Urothelium cell line (cell line): ENCODE measurements at places on chromosomes 7 and 10.
A peak's percentile ranks its signal among the peaks of the same experiment; 100 is the strongest.

- DNase-seq: no peak
Observed at GRCh38 chr10:77834540-77834939, 92.0 kb downstream of the DLG5 start.

- no peak for DNase-seq
Observed at GRCh38 chr7:36182854-36183604, 30.0 kb downstream of the EEPD1 start.

DNA sequence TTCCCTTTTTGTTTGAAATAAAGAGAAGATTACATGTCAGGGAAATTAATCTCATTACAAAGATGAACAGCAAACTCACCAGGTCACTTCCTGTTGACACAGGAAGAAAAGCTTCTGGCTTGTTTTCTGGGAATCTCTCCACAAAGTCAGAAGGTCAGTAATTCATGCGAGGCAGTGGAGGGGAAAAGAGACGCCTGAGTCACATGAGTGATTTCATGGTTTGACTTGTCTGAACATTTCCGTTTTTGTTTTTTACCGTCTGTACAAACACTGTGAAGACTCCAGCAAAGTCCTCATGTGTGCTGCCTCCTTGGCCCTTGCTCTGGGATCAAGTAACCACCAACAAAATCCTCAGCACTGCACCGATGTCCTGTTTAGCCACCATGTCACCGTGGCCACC lies 2.5 kb upstream of the HABP2 start:
- DNase-seq: no peak

- peak; percentile 25 for DNase-seq
Observed at GRCh38 chr7:19442016-19442785, 266.6 kb downstream of the POLR1F start.

DNA sequence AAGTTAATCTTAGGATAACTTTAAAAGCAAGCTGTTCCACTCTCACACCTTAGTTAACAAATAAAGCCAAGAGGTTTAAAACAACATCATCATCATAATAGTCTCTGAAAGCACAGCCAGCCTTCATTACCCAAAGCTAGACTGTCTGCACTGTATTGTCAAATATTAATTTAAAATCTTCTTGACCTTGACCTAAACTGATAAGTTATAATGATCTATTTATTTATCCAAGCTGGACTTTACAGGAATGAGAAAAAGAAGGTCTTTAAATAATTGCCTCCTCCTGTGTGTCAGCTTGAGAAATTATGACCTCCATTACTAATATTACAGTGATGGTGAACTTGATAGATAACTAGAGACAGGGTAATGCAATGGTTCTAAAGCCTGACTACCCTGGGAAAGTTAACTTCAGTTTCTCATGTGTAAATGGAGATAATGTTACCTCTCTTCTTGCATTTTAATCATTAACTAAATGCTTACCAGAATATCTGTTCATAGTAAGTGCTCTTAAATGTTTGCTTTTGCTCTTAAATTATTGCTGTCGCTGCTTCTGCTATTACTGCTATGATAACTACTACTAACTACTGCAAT lies 111.0 kb downstream of the KAT6B start:
- DNase-seq: no peak

DNA sequence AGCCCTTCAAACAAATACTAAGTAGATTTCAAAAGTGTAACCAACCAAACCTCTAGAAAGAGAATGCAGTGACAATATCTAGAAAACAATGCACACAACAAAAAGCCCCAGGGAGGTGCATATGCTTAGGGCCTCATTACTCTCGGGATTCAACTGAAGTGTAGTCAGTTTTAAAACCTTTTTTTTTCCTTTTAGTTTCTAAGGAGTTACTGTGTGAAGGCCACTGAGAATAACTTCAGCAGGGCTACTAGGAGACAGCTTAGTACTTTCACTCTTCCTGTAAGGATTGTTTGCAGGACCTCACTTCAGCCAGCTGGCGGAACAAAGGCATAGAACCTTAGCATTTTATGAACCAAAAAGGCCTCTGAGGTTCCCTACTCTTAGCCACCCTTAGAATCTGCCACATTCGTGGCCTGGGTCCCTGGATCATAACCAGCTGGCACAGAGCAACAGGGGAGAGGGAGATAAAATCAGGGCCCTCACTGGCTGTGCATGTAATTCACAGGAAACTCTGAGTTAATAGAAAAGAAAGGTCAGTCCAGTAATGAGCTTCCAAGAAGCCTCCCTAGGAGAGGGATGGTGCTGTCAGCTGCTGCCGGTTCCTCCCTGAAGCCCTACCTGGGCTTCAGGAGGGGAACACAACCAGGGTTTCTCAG lies 3.6 kb downstream of the VOPP1 start:
- DNase-seq: no peak

GRCh38 chr7:5478568-5479430 lies 55.2 kb upstream of the TNRC18 start:
- DNase-seq: no peak

GRCh38 chr10:15053061-15053460 lies 9.3 kb downstream of the OLAH start:
- no peak for DNase-seq

DNA sequence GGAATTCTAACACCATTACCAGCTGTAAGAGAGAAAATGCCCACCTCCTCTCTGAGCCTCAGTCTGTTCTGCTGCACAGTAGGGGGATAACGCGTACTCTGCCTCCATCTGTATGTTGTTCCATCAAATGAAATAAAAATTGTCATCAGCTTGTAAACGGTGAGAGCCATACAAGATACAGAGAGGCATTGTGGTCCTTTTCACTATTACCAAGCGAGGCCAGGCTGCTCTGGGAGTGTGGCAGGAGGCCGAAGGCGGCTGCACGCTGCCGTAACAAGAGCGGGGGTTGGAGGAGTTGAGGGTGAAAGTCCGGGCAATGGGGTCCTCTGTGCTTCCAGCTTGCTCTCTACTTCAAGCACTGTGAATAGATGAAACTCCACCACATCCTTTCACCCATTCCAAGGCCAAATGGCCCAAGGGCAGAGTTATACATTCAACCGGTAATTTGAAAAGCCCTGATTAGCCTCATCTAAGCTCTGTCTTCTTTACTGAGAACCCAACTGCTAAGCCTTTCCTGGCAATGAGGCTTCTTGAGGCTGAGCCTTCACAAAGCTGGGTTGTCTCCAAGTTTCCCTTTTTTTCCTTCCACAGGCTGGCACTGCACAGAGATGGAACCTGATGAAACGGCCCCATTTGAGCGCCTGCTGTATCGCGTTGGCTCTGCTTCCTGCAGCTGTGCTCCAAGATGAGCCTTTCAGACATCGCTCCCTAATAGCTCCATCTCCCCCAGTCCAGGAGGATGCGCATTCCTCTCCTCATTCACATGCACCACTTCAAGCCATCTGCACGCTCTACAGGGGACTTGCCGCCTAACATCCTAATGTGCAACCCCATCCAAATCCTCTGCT lies 47.2 kb downstream of the PYROXD2 start:
- DNase-seq: no peak

DNA sequence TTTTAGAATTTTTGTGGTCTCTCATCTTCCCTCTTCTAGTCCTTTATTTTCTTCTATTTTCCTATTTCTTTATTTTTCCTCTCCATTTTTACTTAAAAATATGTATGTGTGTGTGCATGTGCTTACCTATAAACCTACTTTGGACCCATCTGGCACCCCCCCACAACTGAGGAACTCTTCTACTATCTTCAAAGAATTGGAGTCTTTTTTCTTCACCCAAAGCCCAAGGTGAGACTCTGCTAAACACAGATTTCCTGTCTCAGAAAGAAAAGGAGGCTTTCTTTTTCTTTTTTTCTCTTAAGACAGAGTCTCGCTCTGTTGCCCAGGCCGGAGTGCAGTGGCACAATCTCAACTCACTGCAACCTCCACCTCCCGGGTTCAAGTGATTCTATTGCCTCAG lies 24.2 kb downstream of the PRTFDC1 start:
- no peak for DNase-seq

- DNase-seq: no peak
Observed at GRCh38 chr10:1195828-1196227, 139.6 kb downstream of the WDR37 start.

- peak; percentile 97 for DNase-seq
Observed at GRCh38 chr7:94620703-94621118, 35.2 kb downstream of the SGCE start.

DNA sequence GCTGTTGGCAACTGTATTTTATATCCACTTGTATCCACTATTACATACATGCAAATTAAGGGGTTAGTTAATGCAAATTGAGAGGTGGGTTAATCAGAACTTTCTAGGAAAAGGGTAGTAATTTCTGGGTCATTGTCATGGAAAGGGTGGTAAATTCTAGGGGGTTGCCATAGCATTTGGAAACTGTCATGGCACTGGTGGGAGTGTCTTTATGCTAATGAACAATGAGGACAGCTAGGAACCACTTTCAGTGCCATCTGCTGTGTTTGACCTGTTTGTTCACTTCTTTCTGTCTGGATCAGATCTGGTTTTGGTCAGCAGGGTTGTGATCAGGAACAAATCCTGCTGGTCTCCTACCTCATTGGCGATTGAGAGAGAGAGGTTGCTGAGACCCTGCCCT lies 283.3 kb upstream of the PRKCQ start:
- DNase-seq: no peak

DNA sequence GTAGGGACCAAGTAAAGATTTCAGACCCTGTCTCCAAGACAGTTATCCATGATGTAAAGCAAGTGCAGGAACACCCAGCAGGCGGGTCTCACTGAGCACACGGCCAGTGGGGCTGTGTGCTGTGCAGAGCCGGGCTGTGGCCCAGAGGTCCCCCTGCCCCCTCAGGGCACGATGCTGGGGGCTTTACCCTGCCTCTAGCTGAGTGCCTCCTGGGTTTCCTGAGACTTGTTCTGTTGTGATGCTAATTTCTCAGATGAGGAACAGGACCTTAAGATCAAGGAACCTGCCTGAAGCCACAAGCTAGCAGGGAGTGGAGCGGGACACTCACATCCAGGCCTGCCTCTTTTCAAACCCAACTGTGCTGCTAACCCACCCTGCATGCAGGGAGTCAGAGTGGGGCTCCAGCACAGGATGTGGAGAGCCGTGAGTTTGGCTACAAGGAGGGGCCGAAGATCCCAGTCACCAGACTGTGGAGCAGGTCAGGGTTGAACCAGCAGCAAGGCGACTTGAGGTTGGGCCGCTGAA lies 76.1 kb upstream of the LYZL2 start:
- DNase-seq: no peak

DNA sequence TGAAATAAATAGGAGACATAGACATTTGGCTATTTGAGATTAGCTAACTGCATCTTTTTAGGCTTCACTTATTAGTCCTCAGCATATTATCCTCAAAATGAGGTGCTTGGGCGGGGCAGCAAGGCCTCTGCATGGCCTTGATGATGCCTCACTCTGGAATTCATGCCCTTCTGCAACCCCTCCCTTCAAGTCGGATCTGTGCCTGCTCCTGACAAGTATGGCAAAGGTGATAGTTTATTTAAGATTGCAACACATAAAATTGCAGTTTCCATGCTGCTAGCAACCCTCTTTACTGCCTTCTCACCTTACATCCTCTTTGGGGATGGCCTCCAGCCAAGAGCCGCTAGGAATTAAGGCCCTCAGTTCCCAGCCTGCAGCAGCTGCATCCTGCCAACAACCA lies 241.3 kb upstream of the ADARB2 start:
- no peak for DNase-seq

- no peak for DNase-seq
Observed at GRCh38 chr7:3981281-3981680, 680.2 kb downstream of the SDK1 start.

DNA sequence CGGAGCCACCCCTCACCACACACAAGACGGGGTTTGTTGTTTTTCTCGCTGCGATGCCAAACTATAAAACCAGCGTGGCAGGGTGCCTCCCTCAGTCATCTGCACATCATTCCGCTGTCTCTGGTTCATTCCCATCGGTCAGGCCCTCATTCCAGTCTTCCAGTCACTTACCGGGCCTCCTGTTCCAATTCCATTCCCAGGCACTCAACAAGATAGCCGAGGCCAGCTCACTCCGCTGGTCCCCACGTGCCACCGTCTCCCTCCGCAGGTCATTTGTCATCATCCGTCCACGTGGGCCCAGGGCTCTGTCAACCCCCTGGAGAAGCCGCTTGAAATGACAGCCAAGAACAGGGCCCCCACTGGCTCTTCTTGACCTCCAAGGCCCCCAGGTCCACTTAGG lies 6.1 kb upstream of the TMEM184A start:
- DNase-seq: no peak

DNA sequence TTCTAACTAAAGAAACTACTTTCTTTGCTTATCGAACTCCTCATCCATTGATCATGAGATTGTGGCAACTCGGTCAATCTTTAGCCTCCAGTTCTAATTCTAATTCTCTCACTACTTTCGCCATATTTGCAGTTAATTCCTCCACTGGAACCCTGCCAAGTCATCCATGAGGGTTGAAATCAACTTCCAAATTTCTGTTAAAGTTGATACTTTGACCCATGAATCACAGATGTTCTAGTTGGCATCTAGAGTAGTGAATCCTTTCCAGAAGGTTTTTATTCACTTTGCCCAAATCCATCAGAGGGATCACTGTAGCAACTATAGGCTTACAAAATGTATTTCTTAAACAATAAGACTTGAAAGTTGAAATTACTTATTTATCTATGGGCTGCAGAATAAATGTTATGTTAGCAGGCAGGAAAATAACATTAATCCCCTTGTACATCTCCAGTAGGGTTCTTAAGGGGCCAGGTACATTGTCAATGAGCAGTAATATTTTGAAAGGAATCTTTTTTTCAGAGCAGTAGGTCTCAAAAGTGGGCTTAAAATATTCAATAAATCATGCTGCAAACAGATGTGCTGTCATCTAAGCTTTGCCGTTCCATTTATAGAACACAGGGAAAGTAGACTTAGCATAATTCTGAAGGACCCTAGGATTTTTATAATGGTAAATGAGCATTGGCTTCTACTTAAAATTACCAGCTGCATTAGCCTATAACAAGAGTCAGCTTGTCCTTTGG lies 39.4 kb downstream of the CCDC71L start:
- DNase-seq: no peak

DNA sequence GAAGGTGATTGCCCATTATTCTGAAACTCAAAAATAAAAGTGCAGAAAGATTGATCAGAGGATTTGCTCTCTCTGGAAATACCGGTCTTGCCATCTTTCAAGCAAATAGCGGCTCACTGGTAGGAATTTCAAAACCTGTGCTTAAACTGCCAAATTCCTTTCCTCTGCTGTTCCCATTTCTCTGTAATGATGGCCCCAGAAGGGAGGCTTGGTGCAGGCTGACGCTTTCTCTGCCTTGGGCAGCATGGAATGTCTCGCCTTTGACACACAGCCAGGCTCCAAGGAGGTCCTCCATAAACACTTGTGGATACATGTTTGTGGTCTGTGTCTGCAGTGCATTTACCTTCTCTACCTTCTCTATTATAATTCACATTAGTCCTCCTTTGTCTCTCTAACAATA lies 146.8 kb downstream of the HIBADH start:
- no peak for DNase-seq

GRCh38 chr7:90701021-90701420 lies 104.9 kb downstream of the CDK14 start:
- no peak for DNase-seq

DNA sequence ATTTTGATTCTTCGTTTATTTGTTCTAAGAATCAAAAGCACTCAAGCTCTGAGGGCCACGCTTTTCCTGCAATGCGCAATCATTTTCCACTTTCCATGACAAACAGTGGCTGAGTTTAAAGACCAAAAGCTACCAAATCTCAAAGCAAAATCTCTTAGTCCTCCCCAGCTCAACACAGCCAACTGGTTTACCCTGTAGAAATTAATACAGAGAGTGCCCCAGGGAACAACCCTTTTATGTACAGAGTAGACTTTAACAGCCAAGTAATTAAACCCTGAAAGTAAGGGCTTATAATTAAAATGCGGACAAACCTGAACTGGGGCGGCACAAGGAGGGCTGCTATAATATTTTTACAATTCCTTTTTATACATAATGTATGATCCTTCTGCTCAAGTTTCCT lies 53.2 kb downstream of the FAM53B start:
- no peak for DNase-seq

- no peak for DNase-seq
Observed at GRCh38 chr10:34746094-34746493, 69.0 kb downstream of the PARD3 start.
